ENCODE measurements at places on chromosomes 2 and 18. TPM values are rescaled to one million over a fixed set of nuclear protein-coding genes. Genes with fewer than 3 reads are reported as not detected.

- no peaks in the 10 kb centered on the region for H3K27me3 ChIP-seq
- no peak overlapping the region for H3K27ac ChIP-seq
- H3K36me3 ChIP-seq = no peaks in the 10 kb centered on the region
- no peak overlapping the region for H3K4me3 ChIP-seq
- DNase-seq = no peak
- H3K4me1 ChIP-seq = peaks cover 9% of the 10 kb centered on the region
These were observed 173.8 kb upstream of the HDAC4 start for GRCh38 chr2:239574434-239575156.

The C1QL2 gene
- polyA plus RNA-seq = not detected

The CFC1 gene
- not detected for polyA plus RNA-seq

GRCh38 chr2:233436191-233436581, 81.9 kb downstream of the DGKD start:
- no peak overlapping the region for H3K4me3 ChIP-seq
- H3K4me1 ChIP-seq = peaks cover 7% of the 10 kb centered on the region
- H3K27ac ChIP-seq = no peak overlapping the region
- H3K36me3 ChIP-seq = peaks cover 80% of the 10 kb centered on the region
- no peak for DNase-seq
- no peaks in the 10 kb centered on the region for H3K27me3 ChIP-seq

- H3K4me3 ChIP-seq = no peak overlapping the region
- H3K27me3 ChIP-seq = no peaks in the 10 kb centered on the region
- peaks cover 5% of the 10 kb centered on the region for H3K4me1 ChIP-seq
- no peak overlapping the region for H3K27ac ChIP-seq
These were observed 136.5 kb upstream of the HAAO start for GRCh38 chr2:42928692-42929545.

- DNase-seq = no peak
- H3K4me3 ChIP-seq = no peak overlapping the region
- no peaks in the 10 kb centered on the region for H3K36me3 ChIP-seq
- H3K27ac ChIP-seq = no peak overlapping the region
These were observed 13.2 kb upstream of the KCMF1 start for GRCh38 chr2:84957771-84958134.

The SULT1C4 gene
- polyA plus RNA-seq = 0.05 TPM

DNA sequence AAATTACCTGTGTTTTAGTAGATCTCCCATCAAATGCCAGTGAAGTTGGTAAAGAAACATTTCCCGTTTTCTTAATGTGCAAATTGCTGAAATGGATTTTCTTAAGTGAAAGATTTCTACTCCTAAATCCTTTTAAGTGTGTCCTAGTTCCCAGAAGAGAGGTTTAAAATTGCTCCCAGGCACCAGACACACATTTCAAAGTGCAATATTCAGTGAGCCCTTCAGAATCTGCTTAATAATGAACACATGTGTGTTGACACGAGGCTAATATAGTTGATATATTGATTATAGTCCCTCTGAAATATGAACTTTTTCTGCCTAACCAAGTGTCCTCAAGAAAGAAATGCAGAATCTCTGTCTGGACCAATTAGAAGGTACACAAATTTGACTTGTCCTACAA, 861.7 kb upstream of the CNTNAP5 start:
- no peak for DNase-seq
- H3K4me3 ChIP-seq = no peak overlapping the region
- H3K4me1 ChIP-seq = no peaks in the 10 kb centered on the region
- H3K27ac ChIP-seq = no peak overlapping the region
- H3K27me3 ChIP-seq = no peaks in the 10 kb centered on the region

The SULT6B1 gene
- polyA plus RNA-seq = not detected

The MYO1B gene
- polyA plus RNA-seq = not detected

The CHRNG gene
- not detected for polyA plus RNA-seq

DNA sequence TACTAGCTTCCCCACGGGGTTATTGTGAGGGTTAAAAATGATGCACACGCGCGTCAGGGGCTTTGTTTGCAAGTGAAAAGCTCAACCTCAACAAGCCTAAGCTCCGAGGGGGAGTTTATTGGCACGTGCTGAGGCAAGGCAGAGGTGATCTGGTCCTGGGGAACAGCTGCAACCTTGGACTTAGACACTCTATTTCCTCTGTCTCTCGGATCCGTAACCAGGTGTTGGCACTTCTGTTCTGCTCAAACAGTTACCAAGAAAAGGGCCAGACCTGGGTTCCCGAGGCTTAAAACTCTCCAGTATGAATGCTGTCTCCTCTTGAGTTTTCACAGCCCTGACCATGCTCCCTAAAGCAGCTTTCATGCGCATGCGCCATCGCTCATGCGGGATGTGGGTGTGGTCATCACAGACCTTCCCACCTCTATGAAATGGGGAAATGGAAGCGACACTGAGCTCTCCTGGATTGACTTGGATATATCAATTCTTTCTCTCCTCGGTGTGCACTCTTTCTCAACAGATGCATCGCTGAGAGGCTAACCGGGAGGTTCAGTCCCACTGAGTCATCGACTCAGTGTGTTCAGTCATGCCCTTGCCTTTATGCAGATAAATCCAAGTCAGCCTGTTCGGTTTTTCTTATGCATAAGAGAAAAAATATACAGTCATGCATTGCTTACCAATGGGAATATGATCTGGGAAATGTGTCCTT, 19.9 kb upstream of the RAB31 start:
- no peak for DNase-seq
- no peak overlapping the region for H3K27ac ChIP-seq
- peaks cover 21% of the 10 kb centered on the region for H3K4me1 ChIP-seq
- H3K4me3 ChIP-seq = no peak overlapping the region
- H3K36me3 ChIP-seq = no peaks in the 10 kb centered on the region

GRCh38 chr18:49784427-49785185, 28.7 kb downstream of the ACAA2 start:
- H3K27ac ChIP-seq = no peak overlapping the region
- DNase-seq = no peak
- H3K27me3 ChIP-seq = no peaks in the 10 kb centered on the region
- no peak overlapping the region for H3K4me3 ChIP-seq
- H3K36me3 ChIP-seq = peaks cover 51% of the 10 kb centered on the region

The CYS1 gene
- not detected for polyA plus RNA-seq

- peaks cover 12% of the 10 kb centered on the region for H3K4me1 ChIP-seq
- DNase-seq = no peak
These were observed 56.1 kb downstream of the MSH2 start for GRCh38 chr2:47459021-47459420.

- H3K27me3 ChIP-seq = no peaks in the 10 kb centered on the region
- no peak for DNase-seq
- H3K36me3 ChIP-seq = no peaks in the 10 kb centered on the region
- no peak overlapping the region for H3K27ac ChIP-seq
- no peak overlapping the region for H3K4me3 ChIP-seq
These were observed 42.5 kb upstream of the SCN1A start for GRCh38 chr2:166170356-166170755.

The RASGRP3 gene
- 0.84 TPM for polyA plus RNA-seq

The RRM2 gene
- not detected for polyA plus RNA-seq

The DYNAP gene
- not detected for polyA plus RNA-seq

The ALPI gene
- polyA plus RNA-seq = not detected

GRCh38 chr2:240629619-240629967, 4.3 kb downstream of the GPR35 start:
- H3K27ac ChIP-seq = no peak overlapping the region
- H3K27me3 ChIP-seq = no peaks in the 10 kb centered on the region
- H3K4me3 ChIP-seq = no peak overlapping the region
- H3K36me3 ChIP-seq = peaks cover 34% of the 10 kb centered on the region
- DNase-seq = no peak

The IAH1 gene
- 84.0 TPM for polyA plus RNA-seq

DNA sequence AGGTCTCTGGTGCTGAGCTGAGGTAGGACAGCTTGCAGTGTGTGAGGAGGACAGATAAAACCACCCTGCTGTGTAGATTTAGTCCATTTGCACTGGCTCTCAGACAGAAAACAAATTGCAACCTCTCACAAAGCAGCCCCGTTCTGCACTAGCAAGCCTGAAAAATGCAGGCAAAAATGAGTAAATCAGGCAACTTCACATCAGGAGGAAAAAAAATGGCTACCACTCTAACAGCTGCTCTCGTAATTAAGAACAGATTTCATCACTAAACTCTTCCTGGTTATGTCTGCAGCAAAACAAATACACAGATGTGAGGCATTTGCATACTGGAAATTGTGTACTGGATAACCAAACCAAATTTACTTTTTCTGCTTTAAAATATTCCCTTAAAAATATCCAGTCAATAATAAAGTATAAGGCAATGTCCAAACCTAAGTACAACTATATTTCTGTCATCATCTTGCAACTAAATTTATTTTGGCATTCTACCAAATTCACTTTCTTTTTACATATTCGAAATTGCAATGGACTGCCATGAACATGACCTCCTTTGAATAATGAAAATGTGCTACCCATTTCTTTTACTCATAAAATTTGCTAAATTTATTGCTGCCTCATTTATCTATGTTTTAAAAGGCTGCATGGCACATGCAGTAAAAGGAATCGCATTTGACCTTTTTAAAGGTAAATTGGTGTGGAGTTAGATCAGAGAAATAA, 157.4 kb downstream of the AFF3 start:
- H3K27ac ChIP-seq = no peak overlapping the region
- H3K4me3 ChIP-seq = no peak overlapping the region
- H3K36me3 ChIP-seq = no peaks in the 10 kb centered on the region
- DNase-seq = no peak

Data from CD14-positive monocyte (primary cell).